NCI-H1092 (cell line): ENCODE measurements at places on chromosomes 3 and 15.
A peak's percentile ranks its signal among the peaks of the same experiment; 100 is the strongest.

DNA sequence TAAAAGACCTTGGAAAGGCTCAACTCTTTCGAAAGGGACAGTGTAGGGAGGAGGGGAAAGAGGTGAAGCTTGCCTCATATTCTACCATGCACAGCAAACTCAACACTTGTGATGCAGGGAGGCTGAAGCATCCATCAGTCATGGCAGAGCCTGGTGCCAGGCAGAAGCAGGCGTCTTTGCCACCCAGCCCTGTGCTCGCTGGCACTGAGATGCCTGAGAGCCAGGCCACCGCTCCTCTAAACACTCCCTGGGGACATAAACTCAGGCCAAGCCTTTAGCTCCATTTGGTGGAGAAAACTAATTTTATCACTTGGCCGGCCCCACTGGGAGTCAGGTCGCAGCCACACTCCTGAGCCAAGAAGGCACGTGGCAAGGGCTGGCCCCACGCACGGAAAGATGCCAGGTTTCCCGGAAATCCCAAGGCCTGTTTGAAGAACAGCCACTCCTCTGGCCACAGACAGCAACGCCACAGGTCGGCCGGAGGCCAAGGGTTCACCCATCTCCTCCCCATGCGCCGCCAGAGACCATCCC is 30.7 kb downstream of the XXYLT1 start:
- DNase-seq, result no peak

DNA sequence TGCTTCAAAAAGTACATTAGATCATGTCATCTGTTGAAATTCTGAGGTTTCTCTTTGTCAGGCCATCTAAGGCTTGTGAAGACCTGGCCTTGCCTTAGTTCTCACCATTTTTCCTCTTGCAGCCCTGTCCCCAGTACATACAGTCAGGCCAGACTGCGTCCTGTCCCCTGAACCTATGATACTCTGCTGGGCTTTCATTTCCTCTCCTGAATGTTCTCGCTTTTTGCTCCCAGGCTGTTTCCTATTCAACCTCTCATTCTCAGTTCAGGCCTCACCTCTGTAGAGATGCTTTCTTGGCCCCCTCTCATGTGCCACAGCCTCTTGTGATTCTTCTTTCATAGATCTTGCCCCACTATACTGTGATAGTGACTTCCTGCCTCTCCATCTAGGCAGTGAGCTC is 648.8 kb upstream of the KCNMB2 start:
- no peak for DNase-seq

- no peak for DNase-seq
These were observed 5.6 kb downstream of the IGDCC3 start for GRCh38 chr15:65371976-65372786.

DNA sequence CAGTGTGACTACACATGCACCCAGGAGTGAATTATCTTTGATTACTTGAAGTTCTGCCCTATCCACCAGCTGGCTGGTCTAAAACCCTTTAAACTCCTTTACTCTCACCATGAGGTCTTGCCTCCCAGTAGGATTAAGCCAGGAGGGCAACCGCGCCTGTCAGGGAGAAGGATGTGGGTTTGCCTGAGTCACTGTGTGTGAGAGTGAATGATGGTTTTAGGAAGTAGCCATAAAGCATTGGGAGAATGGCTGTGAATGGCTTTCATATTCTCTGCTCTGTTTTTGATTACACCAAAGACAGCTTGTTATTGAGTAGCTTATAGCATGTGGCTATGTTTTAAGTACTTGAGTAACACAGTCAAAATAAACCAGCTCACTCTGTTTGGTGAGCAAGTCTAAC is 637.7 kb upstream of the TBL1XR1 start:
- no peak for DNase-seq

GRCh38 chr15:85485956-85486567 is 105.7 kb downstream of the AKAP13 start:
- peak; percentile 28 for DNase-seq

DNA sequence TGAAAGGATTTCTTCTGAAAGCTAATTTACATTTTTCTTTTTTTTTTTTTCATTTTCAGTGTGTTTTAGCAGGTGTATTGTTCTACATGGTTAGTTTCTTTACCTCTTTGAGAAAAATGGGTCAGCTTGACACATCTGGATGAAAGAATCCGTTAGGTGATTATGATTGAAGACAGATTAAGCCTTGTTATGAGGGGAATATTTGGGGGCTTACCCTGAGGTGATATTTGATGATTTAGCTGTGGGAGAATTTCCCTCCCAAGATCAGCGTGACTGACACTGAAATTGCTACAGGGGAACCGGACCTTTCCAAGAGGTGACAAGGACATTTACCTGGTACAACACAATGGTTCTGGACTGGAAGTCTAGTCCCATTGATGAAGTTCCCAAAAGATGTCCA is 147.5 kb downstream of the NFKBIZ start:
- DNase-seq, result no peak

DNA sequence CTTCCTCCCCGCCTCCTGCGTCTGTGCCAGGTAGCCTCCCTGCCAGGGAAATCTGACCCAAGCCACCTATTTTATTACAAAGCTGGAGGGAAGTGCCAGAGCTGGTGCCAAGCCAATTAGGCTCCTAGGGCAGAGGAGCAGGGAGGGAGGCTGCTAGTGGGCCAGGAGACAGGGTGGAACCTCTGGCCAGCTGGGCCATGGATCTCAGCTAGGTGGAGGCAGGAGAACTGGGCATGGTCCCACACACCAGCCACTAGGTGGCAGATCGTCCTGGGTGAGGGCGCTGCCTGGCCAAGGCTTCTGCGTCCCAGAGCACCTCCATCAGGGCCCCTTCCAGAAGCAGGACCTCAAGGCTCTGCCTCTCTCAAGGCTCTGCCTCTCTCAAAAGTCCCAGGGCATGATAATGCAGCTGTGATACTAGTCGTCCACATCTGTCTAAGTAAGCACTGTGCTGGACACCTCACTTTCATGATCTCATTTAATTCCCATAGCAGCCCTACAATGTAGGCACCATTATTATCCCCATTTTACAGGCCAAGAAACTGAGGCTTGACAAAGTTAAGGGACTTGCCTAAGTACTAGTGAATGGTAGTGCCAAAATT is 4.5 kb upstream of the RFT1 start:
- peak; percentile 61 for DNase-seq

DNA sequence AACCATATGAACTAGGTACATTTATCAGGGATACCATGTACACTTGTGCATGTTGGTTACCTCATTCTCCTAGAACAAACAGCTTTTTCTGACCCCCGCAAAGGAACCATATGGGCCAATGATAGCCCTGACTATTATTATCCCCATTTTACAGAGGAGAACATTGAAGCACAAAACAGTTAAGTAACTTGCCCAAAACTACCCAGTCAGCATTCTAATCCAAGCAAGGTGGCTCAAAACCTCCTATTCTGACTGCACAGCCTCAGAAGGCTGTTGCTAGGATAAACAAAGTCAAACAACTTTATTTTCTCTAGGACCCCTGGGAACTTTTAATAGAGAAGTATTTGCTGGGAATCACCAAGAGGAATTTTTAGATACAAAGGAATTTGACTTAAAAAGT is 36.7 kb downstream of the CFAP44 start:
- DNase-seq, result no peak

GRCh38 chr3:157237886-157238285 is 77.9 kb upstream of the CCNL1 start:
- no peak for DNase-seq

GRCh38 chr15:41199470-41199869 is 31.1 kb downstream of the EXD1 start:
- DNase-seq, result no peak

DNA sequence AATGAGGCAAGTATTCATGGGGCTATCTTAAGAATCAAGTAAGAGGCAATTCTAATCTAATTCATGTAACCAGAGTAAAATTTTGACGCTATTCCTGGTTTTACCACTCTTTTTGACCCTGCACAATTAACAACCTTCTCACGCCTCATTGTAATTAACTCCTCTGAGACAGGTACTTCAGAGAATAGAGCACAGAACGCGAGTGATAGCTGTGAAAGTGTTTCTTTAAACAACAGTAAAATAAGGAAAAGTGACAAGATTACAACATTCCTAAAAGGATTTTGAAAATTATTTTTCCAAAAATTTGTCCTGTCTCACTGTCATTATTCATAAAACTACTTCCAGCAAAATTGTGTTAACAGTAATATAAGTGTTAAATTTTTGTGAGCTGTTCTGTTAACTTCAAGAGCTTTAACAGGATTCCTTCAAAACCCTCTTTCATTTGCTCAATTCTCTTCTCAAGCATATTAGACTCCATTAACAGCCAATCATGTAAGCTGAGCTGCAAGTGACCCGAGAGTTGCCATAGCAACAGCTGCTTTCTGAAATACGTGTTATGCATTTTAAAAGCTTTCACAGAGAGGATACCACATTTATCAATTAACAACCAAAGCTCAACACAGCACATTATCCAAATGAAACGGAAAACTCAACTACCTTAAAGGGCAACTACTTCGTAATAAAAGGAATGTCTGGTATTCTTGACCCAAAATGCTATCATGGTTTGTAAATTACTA is 93.1 kb downstream of the STAG1 start:
- peak; percentile 15 for DNase-seq

GRCh38 chr3:55267206-55267930 is 219.7 kb downstream of the WNT5A start:
- DNase-seq, result no peak

- no peak for DNase-seq
These were observed 19.8 kb downstream of the HMG20A start for GRCh38 chr15:77440378-77440999.
